ENCODE measurements at places on chromosomes 5 and 9.

- DNase-seq, result no peak
Measured at GRCh38 chr5:175340180-175340579, 103.8 kb downstream of the DRD1 start.

- no peak for DNase-seq
Measured at GRCh38 chr5:83947763-83948162, 227.1 kb upstream of the HAPLN1 start.

- DNase-seq, result no peak
Measured at GRCh38 chr5:20833081-20833627, 845.2 kb upstream of the CDH18 start.

DNA sequence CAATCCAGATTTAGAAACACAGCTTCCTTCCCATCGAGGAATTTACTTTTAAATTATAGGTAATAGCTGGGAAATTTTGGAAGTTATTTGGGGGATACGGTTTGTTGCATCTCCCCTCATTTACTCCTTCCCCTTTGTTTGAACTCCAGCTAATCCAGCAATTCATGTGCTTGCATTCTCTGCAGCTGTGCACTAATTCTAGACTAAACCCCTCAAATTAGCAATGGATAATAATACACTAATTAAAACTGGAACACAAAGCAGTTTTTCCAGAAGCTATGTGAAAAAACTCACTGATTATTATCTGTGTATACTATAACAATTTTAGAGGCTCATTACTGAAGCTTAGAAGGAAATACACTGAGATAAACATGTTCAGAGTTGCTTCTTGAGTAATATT is 751.2 kb upstream of the ZNF608 start:
- no peak for DNase-seq

DNA sequence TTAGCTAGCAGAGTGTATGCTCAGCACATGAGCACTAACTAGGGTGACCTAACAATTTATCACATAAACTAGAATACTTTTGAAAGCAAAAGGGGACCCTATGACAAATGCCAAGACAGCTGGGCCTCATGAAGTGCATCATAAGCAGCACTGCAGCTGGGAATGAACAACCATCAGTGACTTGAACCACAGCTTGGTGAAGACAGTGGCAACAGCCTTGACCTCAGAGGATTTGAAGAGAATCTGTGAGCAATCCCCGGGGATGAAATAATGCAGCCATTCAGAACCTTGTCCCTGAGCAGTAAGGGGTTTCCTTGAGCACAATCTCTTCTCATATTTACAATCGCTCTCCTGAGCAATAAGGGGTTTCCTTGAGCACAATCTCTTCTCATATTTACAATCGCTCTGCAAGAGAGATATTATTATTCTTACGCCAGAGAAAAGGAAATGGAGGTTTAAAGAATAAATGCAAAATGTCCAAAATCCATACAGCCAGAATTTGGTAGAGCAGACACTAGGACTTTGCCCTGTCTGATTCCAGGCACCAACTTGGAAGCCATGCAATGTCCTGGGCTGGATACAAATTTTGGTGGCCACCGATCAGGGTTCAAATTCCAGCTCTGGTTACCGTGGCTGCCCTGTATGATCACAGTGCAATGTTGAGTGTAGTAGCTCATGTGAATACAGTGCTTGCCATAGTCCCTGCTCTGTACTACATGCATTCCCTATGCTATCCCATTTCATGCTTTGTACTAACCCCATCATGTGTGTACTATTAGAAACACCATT is 846 bp upstream of the NSG2 start:
- DNase-seq, result no peak

DNA sequence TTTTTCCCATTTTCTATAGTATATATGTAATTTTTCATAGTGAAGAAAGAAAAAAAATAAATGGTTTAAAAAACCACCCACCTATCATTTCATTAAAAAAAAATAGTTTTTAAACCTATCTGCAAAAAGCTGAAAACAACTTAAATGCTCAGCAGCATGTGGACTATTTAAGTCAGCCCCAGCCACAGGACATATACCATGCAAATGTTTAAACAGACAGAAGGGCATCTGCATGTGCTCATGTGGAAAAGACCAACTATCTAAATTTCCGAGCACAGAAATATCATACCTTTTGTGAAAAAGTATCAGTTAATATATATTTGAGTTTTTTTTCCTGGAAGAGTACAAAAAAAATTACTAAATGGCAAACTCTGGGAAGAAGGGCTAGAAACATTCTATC is 143.4 kb downstream of the EPB41L4A start:
- DNase-seq, result no peak

- no peak for DNase-seq
Measured at GRCh38 chr5:10248378-10249260, 1.1 kb downstream of the ATPSCKMT start.

DNA sequence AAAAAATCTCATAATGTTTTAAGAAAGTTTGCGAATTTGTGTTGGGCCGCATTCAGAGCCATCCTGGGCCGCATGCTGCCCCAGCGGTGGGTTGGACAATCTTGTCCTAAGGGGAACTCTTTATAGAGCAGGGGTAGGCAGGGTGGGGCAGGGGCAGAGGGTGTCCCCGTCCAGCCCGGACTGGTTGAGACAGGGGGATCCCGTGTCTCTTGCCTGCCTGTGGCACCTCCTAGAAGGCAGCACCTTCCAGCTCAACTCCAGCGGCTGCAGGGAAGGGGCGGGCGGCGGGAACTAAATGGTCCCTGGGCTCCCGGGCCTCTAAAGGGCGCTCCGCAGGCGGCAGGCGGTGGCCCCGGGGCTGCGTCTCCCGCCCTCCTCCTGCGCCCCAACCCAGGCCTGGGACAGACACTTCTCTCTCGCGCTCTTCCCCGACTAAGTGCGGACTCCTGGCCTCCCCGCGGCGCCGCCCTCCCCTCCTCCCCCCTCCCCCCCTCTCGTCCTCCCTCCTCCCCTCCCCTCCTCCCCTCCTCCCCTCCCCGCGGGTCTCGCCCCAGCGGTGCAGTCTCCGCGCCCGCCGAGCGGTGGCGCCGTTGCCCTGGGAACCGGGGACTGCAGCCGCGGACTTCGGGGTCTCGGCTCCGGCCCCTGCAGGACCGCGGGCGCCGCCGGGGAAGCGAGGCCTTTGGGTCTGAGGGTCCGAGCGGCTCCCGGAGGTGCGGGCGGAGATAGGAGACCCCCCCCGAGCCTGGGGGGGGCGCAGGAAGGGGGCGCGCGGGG is 132.6 kb downstream of the MRPL36 start:
- no peak for DNase-seq

GRCh38 chr5:60649288-60649917 is 50.6 kb downstream of the DEPDC1B start:
- DNase-seq, result no peak

GRCh38 chr5:145509336-145510136 is 325.6 kb downstream of the PRELID2 start:
- no peak for DNase-seq

DNA sequence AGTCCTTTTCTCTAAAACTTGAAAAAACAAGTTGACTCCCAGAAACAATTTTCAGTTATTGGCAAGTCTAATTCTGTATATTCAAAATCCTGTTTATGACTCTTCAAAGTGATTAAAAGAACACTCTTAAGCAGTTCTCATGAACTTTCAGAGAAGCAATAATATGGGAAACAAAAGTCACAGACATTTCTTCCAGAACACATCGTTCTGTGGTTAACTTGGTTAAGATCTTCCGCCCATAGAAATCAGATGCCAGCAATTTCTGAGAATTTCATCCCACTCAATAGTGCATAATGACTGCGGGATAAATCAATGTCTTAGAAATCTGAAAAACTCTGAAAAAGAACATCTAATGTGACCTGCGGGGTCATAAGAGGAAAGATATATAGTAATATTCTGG is 300.5 kb downstream of the COX7C start:
- DNase-seq, result no peak

DNA sequence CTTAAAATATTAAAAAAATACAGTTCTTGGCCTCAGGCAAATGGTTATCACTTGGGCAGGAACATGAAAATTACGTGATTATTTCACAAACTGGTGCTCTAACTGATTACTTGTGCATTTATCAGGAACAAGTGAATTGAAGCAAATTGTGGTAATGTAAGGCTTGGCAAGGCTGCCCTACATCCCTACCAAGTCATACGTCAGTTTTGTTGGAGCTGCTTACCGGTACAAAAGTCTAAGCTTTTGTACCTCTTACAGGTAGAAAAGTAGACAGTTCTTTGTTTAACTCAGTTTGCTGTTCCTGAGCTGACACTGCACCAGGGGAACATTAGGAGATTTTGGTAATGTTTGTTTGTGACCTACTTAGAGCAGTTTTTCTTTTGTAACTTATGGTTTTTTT is 2.2 kb downstream of the G3BP1 start:
- no peak for DNase-seq

DNA sequence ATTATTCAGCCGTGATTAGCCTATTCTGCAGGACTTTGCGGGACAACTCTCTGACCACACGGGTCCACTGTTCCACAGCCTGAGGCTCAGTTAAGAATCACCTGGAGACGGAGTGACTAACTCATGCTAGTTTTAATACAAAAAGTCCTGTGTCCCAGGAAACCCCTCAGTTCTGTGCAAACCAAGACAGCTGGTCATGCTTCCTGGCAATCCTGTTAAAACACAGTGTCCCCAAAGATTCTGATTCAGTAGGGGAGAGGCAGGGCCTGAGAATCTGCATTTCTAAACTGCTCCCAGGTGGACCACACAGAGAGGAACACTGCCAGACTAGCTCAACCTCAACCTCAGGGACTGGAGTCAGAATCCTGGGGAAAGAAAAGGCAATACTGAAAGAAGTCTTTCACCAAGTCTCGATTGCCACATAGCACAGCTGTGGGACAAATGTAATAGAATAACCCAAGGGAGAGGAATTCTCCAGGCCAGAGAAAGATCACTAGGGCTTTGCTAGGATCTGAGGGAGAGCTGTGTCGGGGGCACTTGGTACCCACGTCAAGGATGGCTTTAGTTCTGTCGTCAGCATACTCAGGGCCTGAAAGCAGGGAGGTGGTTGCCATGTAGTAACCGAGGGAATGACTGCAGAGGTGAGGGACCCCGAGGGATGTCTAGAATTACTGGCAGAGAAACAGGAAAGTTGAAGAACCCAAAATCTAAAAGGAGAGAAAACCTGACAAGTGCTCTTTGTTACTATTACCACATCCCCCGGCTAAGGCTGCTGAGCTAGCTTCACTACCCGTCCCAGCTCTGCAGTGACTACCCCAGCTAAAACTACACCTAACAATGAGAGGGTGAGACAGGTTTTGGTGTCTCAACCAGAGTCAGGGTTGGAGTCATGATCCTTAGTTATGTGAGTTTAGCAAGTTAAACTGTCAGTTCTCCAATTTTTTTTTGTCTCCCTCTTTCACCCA is 8.6 kb downstream of the SUSD1 start:
- no peak for DNase-seq

- DNase-seq, result no peak
Measured at GRCh38 chr5:42655982-42656650, 100.5 kb upstream of the CCDC152 start.

DNA sequence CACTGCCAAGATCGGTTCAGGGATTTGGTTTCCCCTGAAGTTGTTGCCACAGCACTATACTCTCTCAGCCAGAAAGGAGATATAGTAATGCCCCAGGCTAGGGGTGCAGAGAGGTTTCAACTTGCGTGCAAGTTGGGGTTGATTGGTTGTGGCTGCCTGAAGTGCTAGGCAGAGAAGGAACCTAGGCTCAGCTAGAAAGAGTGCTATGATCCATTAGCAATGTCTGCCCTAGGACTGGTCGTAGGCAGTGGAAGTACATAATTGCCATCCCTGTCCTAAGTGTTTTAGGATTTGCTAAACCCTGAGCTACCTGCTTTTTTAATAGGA is 136.6 kb upstream of the SMIM23 start:
- no peak for DNase-seq

DNA sequence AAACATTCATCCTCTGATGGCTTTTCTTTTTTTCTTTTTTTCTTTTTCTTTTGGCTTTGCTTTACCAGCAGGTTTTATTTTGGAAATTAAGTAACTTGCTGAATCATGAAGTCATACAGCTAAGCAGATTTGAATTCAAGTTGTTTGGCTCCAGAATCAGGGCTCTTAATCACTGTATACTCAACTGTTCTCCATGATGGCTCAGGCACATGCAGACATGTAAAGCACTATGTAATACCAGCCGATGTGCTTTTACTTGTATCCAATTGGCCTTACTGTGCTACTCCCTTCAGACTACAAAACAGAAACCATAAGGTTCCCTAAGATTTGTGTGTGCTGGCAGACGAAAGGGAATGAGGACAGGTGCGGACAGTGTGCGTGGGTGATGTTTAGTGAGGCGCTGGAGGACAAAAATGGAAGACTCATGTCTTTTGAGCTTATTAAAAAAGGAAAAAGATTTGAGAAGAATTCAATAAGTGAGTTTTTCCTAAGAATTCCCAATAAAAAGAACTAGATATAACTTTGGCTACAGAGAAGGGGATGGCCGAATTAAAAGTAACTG is 44.7 kb upstream of the OTP start:
- no peak for DNase-seq

- no peak for DNase-seq
Measured at GRCh38 chr5:95043648-95044047, 241.2 kb downstream of the MCTP1 start.

DNA sequence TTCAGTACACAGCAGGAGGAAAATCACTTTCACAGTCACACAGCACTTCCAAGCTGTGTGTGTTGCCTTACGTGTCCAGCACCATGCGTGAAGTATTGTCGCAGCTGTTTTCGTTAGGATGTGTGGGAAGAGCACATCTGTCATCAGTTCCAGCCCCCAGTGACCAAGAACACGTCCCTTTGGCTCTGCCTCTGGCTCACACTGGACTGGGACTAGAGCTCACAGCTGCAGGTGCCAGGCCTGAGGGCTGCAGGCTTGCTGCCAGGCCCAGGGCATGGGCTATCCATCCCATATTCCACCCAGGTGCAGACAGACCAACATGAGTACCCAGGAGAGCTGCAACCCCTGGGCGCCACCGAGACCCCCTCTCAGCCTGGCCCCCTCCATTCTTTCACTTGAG is 60.5 kb upstream of the ANKRD33B start:
- no peak for DNase-seq

DNA sequence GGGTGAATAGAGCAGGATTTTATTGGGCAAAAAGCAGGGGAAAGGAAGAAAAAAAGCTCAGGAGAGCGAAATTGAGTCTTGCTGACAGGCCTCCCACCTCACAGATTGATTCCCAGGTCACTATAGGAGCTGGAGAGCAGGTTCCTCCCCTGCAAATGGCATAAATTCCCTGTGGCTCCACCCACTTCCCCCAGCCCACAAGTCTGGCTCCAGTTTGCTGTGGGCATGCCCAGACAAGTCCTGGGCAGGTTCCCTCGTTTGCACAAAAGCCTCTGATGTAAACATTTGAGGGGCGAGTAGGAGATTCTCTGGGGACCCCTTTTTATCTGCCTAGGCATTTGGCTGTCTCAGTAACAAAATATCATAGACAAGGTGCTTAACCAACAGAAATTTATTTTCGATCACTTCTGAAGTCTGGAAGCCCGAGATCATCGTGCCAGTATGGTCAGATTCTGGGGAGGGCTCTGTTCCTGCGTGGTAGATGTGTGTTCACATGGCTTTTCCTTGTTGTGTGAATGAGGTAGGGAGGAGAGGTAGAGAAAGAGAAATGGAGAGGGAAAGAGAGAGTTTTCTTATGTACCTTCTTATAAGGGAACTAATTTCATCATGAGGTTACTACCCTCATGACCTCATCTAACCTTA is 614.5 kb downstream of the MAT2B start:
- DNase-seq, result no peak
